ENCODE measurements at places on chromosomes 5 and 9.

GRCh38 chr9:131503626-131504465 is 1.1 kb downstream of the POMT1 start:
- H3K36me3 ChIP-seq, result peaks cover 2% of the 10 kb centered on the region
- H3K4me3 ChIP-seq, result peak overlapping the region; percentile 96
- no peaks in the 10 kb centered on the region for H3K27me3 ChIP-seq
- DNase-seq, result no peak
- peak overlapping the region; percentile 62 for H3K27ac ChIP-seq

DNA sequence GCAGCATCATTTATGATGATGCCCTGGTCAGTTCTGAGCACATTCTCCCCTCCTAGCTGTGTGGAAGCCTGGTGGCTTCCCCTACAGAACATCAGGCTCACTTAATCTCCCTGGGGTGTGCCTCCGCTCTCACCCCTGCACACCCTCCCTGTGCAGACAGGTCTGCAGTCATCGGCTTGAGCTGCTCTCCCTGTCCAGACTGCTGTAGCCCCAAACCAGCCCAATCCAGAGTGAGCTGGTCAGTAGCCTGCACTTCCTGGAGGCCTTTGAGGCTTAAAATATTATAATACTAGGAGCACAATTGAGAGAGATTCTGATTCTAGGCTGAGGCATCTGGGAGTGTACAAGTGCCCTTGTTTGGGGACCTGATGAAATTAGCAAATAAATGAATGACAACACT is 60.2 kb downstream of the PPARGC1B start:
- H3K27ac ChIP-seq, result no peak overlapping the region
- DNase-seq, result no peak
- H3K36me3 ChIP-seq, result peaks cover 13% of the 10 kb centered on the region
- H3K27me3 ChIP-seq, result no peaks in the 10 kb centered on the region

DNA sequence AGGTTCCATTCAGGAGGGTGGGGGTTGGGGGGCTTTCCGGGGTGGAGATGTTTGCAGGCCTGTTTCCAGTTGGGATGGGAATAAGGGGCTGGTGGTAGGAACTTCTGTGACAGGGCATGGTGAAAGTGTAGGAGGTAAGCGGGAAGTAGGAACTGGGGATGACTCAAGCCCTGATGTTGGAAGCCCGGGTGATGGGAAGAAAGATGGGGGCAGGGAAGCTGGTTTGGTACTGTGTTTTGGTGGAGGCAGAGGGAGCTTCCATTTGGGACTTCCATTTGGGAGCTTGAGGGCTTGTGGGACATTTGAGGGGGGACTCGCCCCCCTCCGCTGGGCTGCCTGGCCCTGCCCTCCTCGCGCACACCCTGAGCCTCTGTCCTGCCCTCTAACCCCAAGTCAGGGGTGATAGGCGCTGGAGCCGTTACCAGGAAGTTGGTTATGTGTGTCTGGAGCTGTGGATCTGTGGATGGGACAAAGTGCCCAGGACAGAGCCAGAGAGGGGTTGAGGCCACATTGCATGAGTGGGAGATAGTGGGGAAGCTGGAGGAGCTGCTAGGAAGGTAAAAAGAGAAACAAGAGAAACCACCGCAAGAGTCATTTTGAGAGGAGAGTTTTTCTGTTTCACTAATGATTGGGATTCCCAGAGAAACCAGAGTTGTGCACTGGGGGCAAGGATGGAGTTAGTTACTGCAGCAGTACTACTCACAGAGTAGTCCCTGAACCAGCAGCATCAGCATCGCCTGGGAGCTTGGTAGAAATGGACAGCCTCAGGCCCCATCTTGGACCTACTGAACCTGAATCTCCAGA is 6.6 kb downstream of the RGS14 start:
- peak overlapping the region; percentile 49 for H3K4me3 ChIP-seq
- no peak overlapping the region for H3K27ac ChIP-seq
- no peak for DNase-seq
- H3K27me3 ChIP-seq, result no peaks in the 10 kb centered on the region

- no peaks in the 10 kb centered on the region for H3K27me3 ChIP-seq
- no peak overlapping the region for H3K27ac ChIP-seq
- H3K4me3 ChIP-seq, result no peak overlapping the region
- no peaks in the 10 kb centered on the region for H3K36me3 ChIP-seq
- H3K4me1 ChIP-seq, result no peaks in the 10 kb centered on the region
Measured at GRCh38 chr9:122781671-122782070, 7.1 kb upstream of the OR5C1 start.

- no peaks in the 10 kb centered on the region for H3K36me3 ChIP-seq
- no peaks in the 10 kb centered on the region for H3K4me1 ChIP-seq
- H3K27ac ChIP-seq, result no peak overlapping the region
- no peaks in the 10 kb centered on the region for H3K27me3 ChIP-seq
- DNase-seq, result no peak
Measured at GRCh38 chr5:167814828-167815227, 476.6 kb upstream of the WWC1 start.

DNA sequence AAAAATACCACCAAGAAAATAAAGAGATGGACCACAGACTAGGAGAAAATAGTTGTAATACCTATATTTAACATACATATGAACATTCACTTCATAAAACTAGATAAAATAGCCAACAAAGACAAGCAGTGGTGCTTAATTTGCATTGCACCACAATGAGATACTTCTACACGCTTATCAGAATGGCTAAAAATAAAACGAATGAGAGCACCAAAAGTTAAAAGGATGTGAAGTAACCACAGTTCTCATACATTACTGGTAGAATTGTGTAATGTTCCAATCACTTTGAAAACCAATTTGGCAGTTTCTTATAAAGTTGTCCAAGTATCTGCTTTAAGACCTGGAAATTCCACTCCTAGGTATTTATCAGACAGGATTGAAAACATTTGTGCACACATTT is 198.9 kb upstream of the SGCD start:
- no peaks in the 10 kb centered on the region for H3K4me1 ChIP-seq
- H3K27ac ChIP-seq, result no peak overlapping the region
- no peaks in the 10 kb centered on the region for H3K27me3 ChIP-seq
- H3K36me3 ChIP-seq, result no peaks in the 10 kb centered on the region
- DNase-seq, result no peak

DNA sequence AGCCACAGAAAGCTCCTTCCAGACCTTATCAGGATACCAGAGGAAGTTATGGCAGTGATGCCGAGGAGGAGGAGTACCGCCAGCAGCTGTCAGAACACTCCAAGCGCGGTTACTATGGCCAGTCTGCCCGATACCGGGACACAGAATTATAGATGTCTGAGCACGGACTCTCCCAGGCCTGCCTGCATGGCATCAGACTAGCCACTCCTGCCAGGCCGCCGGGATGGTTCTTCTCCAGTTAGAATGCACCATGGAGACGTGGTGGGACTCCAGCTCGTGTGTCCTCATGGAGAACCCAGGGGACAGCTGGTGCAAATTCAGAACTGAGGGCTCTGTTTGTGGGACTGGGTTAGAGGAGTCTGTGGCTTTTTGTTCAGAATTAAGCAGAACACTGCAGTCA is 70.8 kb upstream of the ENTREP1 start:
- H3K27me3 ChIP-seq, result no peaks in the 10 kb centered on the region
- no peak overlapping the region for H3K4me3 ChIP-seq
- no peak for DNase-seq
- no peak overlapping the region for H3K27ac ChIP-seq
- H3K4me1 ChIP-seq, result no peaks in the 10 kb centered on the region

DNA sequence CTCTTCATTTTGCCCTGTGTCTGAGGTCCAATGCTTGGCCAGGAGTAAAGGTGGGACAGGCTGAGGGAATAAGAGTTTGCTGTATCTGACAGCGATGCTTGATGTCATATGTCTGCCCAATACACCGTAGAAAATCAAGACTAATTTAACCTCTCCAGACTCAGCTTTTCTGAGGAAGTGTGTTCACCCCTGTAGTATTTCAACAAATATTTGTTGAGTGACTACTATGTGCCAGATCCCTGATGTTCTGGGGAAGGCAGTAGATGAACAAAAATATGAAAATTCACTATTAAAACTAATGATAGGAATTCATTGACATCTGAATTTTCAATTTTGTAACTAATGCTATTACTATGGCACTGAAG is 489.7 kb downstream of the EBF1 start:
- H3K27me3 ChIP-seq, result peaks cover 2% of the 10 kb centered on the region
- H3K4me1 ChIP-seq, result no peaks in the 10 kb centered on the region
- DNase-seq, result no peak
- H3K36me3 ChIP-seq, result no peaks in the 10 kb centered on the region

GRCh38 chr9:14238079-14238478 is 75.9 kb downstream of the NFIB start:
- H3K36me3 ChIP-seq, result no peaks in the 10 kb centered on the region
- no peak overlapping the region for H3K27ac ChIP-seq

DNA sequence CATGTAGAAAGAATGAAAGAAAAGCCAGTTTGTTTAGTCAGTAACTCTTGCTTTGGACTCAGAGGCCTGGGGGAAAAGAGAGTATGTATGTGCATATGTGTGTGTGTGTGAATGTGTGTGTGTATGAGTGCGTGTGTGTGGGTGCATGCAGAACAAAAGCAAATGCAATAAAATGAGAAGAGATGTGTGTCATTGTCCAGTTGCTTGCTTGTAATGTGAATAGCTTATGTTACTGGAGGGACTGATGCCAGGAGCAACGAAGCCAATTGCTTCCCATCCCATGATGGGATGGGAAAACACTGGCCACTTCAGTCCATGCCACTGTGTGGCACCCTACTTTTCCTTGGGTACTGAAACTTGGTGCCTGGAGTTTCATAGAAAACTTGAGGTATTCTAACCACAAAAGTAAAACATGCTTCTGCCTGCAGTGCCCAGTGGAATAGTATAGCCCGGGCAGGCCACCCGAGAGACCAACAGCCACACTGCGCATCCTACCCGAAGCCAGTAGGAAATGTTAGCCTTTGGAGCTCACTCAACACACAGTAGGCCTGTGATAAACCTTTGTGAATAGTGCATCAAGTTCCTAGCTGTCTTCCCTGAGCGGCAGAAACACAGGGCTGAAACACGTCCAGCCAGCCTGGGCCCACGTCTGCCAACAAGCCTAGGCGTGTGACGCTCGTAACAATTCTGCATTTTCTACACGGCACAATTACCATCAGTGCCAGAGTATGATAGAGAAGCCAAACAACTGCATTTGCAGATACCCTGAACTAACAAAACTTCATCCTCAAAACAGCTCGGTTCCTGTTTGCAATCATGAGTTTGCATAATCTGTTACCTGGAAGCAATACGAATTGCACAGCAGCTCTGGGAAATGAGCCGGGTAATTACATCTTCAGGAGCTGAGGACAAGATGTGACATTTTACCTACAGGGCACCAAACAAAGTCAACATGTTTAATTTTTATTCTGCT is 198.1 kb downstream of the SYK start:
- H3K36me3 ChIP-seq, result no peaks in the 10 kb centered on the region
- no peak overlapping the region for H3K27ac ChIP-seq
- no peaks in the 10 kb centered on the region for H3K4me1 ChIP-seq

- no peak overlapping the region for H3K4me3 ChIP-seq
- peaks cover 23% of the 10 kb centered on the region for H3K4me1 ChIP-seq
- H3K27me3 ChIP-seq, result no peaks in the 10 kb centered on the region
- no peak for DNase-seq
Measured at GRCh38 chr5:112793201-112793600, 55.5 kb downstream of the APC start.

DNA sequence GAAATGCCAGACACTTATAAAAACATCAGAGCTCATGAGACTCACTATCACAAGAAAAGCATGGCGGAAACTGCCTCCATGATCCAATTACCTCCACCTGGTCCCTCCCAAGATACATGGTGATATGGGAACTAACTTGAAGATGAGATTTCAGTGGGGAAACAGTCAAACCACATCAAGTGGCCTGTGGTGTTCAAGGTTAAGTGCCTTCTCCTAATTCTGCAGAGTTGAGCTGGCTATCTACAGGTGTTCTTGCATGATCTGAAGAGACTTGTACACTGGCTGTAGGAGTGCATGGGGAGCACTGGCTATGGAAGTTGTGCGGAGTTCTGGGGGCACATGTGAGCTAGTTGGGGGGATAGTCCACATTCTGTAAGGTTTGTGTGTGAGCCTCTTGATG is 34.0 kb upstream of the CKS2 start:
- H3K27me3 ChIP-seq, result no peaks in the 10 kb centered on the region
- no peak for DNase-seq
- no peak overlapping the region for H3K4me3 ChIP-seq
- peaks cover 14% of the 10 kb centered on the region for H3K36me3 ChIP-seq
- H3K27ac ChIP-seq, result no peak overlapping the region
- H3K4me1 ChIP-seq, result peaks cover 4% of the 10 kb centered on the region

DNA sequence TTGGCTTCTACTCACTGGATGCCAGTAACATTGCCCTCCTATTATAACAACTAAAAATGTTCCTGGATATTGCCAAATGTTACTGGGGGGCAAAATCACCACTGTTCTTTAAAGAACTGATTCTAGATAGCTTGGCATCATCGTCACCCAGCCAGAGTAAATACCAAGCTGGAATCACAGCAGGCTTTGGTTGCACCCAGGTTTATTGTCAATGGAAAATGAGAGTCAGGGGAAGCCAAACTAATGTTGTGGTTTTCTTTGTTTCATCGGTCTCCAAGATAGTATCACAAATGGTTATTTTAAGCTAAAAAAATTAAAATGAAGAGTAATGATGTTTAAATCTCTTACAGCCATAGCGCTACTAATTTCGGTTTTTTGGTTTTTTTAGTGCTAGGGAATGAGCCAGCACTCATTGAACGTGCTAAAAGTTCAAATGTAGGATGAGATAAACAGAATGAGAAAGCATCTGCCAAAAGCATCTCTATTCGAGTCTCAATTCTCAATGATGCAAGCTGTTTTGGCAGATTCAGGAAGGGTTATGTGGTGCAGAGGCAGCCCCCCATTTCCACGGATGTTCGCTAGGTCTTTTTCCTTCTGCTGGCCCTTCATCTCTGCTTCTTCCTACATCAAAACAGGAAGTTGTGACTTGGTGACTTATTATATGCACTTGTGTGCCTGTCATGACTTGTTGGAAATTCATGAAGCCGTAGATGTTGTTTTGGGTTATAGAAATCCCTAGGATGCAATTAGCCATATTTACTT is 558.0 kb downstream of the EBF1 start:
- H3K27me3 ChIP-seq, result peaks cover 1% of the 10 kb centered on the region
- no peak overlapping the region for H3K4me3 ChIP-seq

DNA sequence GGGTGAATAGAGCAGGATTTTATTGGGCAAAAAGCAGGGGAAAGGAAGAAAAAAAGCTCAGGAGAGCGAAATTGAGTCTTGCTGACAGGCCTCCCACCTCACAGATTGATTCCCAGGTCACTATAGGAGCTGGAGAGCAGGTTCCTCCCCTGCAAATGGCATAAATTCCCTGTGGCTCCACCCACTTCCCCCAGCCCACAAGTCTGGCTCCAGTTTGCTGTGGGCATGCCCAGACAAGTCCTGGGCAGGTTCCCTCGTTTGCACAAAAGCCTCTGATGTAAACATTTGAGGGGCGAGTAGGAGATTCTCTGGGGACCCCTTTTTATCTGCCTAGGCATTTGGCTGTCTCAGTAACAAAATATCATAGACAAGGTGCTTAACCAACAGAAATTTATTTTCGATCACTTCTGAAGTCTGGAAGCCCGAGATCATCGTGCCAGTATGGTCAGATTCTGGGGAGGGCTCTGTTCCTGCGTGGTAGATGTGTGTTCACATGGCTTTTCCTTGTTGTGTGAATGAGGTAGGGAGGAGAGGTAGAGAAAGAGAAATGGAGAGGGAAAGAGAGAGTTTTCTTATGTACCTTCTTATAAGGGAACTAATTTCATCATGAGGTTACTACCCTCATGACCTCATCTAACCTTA is 614.5 kb downstream of the MAT2B start:
- DNase-seq, result no peak
- H3K27me3 ChIP-seq, result no peaks in the 10 kb centered on the region

- DNase-seq, result no peak
- H3K27me3 ChIP-seq, result peaks cover 3% of the 10 kb centered on the region
Measured at GRCh38 chr5:82335806-82336205, 57.7 kb upstream of the RPS23 start.

All from memory B cell (primary cell).